ENCODE measurements at places on chromosomes 3 and 15.

DNA sequence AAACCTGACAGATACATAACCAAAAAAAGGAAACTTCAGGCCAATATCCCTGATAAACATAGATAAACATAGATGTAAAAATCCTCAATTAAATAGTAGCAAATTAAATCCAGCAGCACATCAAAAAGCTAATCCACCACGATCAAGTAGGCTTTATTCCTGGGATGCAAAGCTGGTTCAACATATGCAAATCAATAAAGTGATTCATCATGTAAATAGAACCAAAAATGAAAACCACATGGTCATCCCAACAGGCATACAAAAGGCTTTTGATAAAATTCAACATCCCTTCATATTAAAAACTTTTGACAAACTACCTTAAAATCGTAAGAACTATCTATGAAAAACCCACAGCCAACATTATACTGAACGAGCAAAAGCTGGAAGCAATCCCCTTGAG lies 882.2 kb downstream of the NTRK3 start:
- DNase-seq: no peak

GRCh38 chr15:38666865-38667510 lies 102.4 kb upstream of the RASGRP1 start:
- no peak for DNase-seq

GRCh38 chr15:67735896-67736295 lies 89.4 kb upstream of the SKOR1 start:
- DNase-seq: no peak

- DNase-seq: no peak
These were observed 245.7 kb downstream of the XXYLT1 start for GRCh38 chr3:195025056-195025883.

DNA sequence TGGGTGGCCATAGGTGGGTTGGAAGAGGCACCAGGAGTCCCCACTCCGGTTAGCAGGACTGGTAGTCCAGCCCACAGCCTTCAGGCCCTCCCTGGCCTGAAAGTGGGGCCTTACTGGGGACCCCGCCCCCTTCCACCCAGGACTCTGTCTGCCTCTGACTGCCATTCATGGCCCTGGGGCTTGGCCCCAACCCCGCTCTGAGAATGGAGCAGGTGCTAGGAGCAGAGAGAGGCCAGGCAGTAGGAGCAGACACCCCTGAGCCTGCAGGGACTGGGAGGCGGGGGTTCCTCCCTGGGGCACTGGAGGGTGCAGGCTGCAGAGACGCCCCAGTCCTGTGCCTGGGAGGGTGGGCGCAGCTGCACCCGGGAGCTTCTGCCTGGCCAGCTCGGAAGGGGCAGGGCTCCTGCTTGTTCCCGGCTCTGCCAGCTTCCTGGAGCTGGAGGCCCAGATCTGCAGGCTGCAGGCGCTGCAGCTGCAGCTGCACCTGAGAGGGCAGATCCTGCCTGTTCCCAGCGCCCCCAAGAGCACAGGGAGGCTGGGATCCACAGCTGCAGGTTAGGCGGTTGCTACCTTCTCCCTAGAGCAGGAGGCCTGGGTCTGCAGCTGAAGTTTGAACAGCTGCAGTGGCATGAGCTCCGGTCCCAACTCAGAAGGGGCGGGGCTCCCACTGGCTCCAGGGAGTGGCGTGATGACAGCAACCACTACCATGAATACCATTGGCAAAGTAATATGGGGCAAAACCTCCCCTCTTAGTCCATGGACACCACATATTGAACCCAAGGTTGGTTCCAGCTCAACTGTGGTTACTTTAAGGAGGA lies 194.7 kb downstream of the SQOR start:
- no peak for DNase-seq

- DNase-seq: peak; percentile 51
These were observed 75.1 kb downstream of the DOCK3 start for GRCh38 chr3:50749822-50750221.

- no peak for DNase-seq
These were observed 12.5 kb downstream of the MAP6D1 start for GRCh38 chr3:183812761-183813445.

DNA sequence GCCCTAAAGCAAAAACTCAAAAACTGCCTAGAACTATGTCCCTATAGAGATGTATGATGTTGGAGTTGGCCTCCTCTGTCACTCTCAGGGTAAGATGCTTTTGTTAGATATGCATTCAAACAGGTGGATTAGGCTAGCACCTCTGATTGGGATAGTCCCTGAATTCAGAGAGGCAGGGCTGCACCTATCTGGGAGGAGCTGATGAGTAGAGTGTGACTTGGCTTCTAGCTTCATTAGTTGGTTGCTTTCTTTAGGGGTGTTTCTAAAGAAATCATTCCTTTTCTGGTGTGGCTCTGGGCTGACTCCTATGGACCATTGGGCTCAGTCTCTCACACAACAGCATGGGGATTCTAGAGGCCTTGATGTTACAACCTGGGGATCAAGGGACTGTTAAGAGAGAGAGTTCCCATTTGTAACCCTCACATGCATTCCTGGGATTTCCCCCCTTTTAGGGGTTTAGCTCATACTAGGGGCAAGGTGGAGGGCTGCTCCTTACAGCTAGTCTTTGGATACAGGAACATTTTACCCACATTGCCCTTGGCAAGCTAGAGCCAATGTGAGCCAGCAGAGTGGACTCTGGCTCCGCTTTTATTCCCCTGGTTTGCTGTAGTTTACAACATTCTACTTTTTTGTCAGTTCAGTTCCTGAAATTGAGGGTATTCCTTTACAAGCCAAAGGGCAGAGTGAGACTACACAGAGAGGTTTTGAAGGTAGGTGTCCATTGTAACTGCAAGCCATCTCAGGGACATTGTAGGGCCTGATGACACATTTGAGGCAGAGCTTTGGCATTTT lies 7.5 kb downstream of the ZNF592 start:
- peak; percentile 16 for DNase-seq

- no peak for DNase-seq
These were observed 29.6 kb downstream of the MSL2 start for GRCh38 chr3:136166507-136166906.

DNA sequence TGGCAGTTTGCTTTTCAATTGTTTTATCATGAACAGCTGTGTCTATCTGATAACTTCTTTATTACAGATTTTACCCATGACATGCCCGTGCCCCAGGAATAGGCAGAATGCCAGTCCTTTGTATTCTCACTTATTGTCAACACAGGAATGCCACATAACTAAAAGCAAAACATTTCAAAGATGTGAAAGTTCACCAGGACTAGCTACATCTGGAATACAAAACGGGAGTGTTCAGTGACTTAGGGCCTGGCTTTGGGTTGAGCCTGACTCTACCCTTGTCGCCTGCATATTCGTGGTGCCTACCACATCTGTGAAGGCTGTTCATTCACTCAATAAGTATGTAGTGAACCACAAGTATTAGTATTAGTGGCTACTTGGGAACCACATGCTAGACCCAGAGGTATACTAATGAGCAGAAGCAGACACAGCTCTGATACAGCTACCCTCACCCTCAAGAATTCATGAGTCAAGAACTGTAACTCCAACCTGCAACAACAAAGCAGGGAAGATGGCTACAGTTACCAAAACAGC lies 2.9 kb downstream of the TNFSF10 start:
- DNase-seq: no peak

DNA sequence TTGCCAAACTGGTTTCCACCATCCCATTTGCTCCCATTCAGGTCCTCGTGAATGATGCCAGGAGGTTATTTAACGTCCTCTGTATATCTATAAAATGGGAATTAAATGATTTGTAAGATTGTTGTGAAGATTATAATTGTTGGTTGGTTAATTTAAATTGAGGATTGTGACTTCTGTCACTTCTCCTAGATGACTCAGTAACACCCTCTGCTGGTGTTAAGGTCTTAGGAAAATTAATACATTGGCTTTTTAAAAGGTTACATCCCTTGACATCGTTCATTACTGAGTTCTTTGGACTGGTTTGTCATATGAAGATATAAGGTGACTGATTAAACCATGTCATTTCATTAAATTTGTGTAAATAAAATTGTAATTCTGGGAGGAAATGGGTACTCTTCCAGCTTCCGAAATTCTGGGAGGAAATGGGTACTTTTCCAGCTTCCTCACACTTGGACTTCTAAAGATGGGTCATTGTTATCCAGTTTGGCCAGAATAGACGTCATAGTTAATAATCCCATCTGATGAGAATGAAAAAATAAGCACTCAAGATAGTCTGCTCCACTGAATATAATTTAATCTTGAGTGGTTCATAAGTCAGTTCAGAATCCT lies 33.3 kb upstream of the PAQR5 start:
- DNase-seq: peak; percentile 57

DNA sequence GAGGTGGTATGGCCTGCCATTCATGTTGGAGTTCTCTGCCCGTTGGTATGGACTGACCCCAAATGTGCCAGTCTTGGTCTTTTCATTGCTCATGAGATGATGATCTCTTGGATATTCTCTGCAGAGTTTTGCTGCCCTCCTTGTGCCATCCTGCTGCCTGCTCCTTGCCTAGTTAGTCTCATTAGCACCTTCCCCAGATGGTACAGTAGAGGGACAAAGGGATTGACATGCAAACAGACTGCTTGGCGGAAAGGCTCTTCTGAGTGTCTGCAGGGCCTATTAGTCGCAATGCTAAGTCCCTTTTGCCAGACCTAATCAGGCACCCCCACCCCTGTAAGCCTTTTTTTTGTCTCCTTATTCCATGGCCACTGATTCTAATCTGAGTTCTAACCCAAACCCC lies 90.6 kb downstream of the ARNT2 start:
- DNase-seq: no peak

DNA sequence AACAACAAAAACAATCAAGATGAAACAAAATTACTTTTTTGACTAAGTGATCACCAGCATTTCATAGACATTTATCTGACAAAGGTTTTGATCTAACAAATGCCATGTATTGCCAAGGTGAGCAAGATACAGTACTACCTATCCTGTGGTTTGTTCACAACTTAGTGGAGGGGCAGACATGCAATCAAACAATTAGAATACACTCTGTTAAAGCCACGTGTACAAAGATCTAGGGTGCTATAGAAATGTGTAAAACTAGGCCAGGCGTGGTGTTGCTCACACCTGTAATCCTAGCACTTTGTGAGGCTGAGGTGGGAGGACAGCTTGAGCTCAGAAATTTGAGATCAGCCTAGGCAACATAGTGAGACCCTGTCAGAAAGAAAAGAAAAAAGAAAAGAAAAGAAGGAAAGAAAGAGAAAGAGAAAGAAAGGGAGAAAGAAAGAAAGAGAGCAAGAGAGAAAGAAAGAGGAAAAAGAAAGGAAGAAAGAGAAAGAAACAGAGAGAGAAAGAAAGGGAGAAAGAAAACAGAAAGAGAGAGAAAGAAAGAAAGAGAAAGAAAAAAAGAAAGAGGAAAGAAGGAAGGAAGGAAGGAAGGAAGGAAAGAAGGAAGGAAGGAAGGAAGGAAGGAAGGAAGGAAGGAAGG lies 1.4 kb upstream of the TRIM69 start:
- no peak for DNase-seq

- DNase-seq: no peak
These were observed 12.8 kb downstream of the AHSG start for GRCh38 chr3:186625600-186626042.

GRCh38 chr3:50237133-50237651 lies 1.2 kb downstream of the GNAI2 start:
- DNase-seq: peak; percentile 37

- no peak for DNase-seq
These were observed 590 bp upstream of the TRIM71 start for GRCh38 chr3:32817257-32817557.

DNA sequence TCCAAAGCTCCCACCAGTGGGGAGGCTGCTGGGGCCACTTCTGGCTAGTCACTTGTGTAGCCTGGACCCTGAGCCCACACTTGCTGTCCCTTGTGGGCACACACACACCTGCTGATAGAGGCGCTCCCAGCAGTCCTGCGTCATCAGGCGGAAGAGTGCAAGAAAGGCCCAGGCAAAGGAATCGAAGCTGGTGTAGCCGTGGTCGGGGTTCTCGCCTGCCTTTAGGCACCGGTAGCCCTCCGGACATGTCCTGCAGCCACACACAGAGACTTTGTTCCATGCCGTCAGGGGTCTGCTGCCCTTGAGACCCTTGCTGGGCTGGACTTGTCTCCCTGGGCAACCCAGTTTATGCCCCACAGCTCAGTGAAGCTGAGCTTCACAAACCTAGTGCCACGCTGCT lies 42.9 kb downstream of the SCN5A start:
- no peak for DNase-seq

- peak; percentile 77 for DNase-seq
These were observed 59.1 kb downstream of the TRIM42 start for GRCh38 chr3:140736863-140737460.

DNA sequence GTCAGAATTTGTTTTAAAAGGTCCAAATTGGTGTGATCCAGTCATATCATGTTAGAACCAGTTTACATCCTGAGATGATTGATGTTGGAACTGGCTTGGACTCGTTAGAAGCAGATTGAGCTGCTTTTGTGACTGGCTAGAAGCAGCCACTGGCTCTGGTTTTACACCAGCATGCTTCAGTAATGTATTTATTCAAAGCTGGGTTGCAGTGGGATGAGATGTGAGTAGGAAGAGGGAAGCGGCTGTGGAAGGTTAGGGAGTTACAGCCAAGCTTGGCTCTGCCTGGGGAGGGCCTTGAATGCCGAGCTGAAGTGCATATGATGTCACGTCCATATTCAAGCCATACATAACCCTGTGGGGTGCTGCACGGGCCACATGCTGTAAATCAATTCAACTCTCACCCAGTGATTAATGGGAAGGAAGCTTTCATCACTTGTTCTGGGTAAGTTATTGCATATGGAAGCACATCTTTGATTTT lies 104.0 kb upstream of the SMAD3 start:
- DNase-seq: no peak

- no peak for DNase-seq
These were observed 74.7 kb upstream of the ATP10A start for GRCh38 chr15:25937796-25938195.

- DNase-seq: peak; percentile 87
These were observed 1.5 kb upstream of the SMAD3 start for GRCh38 chr15:67063689-67064606.

DNA sequence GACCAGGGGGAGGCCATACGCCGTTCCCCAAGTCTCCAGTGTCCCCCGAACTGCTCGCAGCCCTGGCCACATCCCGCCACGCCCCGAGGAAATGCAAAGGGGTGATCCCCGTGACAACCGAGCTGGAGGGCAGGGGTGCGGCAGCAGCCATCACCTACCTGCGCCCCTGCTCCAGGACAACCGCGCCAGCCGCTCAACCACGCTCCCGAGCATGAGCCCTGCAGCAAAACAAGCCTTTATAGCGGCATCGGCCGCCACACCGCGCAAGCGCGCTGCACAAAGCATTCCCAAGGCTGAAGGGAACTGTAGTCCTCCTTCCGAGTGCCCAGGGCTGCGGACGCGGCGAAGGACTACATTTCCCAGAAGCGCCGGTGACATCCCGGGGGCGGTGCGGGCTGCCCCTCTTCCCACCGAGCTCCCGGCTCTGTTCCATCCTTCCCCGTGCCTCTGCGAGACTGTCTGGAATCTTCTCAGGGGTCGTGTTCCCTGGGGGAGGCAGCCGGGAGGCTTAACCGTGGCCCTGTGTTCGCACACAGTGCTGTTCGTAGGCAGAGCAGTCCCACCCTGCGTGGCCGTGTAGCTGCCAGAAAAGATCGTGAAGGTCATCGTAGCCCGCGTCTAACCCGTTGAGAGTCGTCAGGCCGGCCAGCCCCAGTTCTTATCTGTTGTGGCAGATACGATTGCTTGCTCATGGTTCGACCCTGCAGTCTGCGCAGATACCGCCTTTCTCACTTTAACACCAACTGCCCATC lies at the start of gene ABCC5:
Gene ABCC5 (minus strand): TSS at position 213 of the 752 bp plus-strand sequence. CDS start 3,492 bp downstream, outside the sequence.
- DNase-seq: peak; percentile 97
